ENCODE measurements at places on chromosomes 11 and 22.

DNA sequence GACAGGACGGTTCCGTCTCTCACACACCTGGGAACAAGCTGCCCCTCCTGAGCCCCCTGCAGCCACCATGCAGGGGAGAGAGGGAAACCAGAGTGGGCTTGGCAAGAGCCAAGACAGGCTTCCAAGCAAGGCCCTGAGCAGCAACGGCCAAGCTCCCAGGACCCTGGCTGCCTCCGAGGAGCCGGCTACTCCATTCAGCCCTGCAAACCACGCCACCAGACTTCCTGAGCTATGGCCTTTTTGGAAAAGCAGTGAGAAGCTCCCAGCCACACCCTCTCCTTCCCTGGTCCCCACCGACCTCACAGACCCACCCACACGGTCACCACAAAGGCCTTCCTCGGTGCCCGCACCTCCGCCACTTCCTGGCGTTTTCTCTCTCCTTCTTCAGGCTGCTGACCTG lies 479.0 kb downstream of the BRD1 start:
- DNase-seq, result no peak

DNA sequence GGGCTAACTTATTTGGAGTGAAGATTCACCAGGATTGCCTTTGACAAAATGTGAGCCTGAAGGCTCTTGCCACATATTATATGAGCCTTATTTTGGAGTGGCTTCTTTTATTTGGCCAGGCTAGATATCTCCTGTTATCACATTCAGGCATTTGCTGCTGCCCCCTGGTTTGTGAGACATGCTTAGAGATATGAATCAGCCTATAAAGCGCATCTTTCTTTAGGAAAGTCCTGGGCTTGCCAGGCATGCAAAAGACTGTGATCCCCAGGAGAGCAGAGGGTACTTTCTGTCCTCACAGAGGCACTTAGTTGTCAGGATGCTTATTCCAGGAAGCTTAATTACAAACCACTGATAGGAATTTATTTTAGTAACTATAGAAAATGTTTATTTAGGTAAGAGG lies 333.3 kb downstream of the FAT3 start:
- DNase-seq, result no peak

GRCh38 chr11:68575025-68575665 lies 109.2 kb upstream of the GAL start:
- DNase-seq, result no peak

- DNase-seq, result no peak
Observed at GRCh38 chr11:59053387-59053786, 32.7 kb upstream of the GLYATL1B start.

DNA sequence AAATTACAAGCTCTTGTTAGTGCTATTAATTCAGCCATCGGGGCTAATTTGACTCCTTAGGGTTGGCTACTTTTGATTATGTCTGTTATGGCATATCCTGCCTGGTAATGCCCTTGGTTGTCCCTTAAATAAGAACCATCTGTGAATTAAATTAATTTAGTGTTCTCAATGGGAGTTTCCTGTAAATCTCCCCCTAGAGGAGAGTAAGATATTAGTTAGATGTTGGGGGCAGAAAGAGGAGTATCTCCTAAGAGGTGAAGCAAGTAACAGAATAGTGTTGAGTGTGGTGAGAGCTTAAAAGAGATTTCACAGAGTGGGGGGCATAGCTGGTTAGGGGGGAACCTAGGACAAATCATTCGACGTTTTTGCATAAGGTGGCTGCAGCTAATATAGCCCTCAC lies 1126.9 kb downstream of the JRKL start:
- no peak for DNase-seq

GRCh38 chr11:68552542-68552941 lies 92.0 kb downstream of the PPP6R3 start:
- no peak for DNase-seq

- DNase-seq, result no peak
Observed at GRCh38 chr11:114912826-114913225, 234.5 kb downstream of the NXPE2 start.

GRCh38 chr11:95566211-95566610 lies 223.4 kb downstream of the FAM76B start:
- no peak for DNase-seq

DNA sequence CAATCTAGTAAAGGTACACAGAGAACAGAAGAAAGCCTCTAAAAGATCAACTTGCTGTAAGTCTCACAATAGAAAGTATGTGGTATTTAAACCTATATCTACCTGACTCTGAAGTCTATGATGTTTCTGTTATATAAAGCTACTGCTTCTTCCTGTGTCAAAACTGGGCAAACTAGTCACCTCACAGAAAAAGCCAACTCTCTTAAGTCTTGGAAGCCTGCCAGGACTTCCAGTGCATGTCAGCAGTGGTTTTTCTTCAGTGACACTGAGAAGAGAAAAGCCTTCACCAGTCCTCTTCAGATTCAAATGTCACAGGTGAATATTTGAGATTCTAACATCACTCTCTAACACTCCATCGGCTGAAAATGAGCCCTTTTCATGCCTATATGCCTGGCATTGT lies 808.0 kb downstream of the DLG2 start:
- no peak for DNase-seq

DNA sequence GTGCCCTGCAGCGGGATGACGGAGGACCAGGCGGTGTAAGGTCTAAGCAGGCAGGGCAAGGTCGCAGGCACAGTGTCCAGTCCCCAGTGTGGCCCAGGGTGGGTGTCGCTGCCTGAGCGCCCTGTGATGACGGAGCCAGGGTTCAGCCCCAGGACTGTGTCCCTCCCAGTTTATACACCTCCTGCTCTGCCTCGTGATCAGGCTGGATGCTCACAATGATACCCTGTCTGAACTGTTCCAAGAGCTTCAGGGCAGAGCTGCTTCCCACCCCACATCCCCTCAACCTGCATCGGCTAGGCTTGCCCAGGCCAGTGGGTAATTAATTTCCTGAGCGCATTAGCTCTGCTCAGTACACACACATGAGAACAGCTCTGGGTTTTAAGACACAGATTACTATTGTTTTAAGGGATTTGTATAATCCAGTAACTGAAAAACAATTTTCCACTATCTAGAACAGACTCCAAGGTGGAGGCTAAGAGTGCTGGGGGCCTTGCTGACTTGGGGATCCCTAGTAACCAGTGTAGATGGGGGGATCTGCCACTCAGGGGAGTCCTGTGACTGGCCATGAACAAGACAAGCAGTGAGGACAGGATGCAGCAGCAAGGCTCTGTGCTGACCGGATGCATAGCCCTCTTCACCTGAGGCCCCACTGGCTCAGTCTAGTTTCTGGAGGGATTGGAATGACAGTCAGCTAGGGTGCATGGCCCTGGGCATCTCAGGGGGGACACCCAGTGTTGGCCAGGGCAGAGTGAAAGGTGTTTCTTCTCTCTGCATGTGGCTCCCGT lies 34.1 kb downstream of the GNAZ start:
- no peak for DNase-seq

- DNase-seq, result no peak
Observed at GRCh38 chr11:42762348-42762747, 549.4 kb upstream of the API5 start.

GRCh38 chr11:110379261-110379660 lies 50.5 kb upstream of the FDX1 start:
- no peak for DNase-seq

DNA sequence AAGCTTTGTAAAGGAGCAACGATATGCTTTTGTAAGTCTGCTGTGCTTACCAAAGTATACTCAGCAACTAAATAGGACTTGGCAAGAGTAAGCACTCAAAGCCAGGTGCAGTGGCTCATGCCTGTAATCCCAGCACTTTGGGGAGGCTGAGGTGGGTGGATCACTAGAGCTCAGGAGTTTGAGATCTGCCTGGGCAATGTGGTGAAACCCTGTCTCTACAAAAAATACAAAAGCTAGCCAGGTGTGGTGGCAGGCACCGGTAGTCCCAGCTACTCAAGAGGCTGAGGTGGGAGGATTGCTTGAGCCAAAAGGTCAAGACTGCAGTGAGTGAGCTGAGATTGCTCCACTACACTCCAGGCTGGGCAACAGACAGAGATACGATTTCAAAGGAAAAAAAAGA lies 67.5 kb downstream of the PAK1 start:
- no peak for DNase-seq
